ENCODE measurements at places on chromosomes 7 and 10. TPM values are rescaled to one million over a fixed set of nuclear protein-coding genes. Genes with fewer than 3 reads are reported as not detected.

The NUTM2E gene
- 0.15 TPM for total RNA-seq

The AGAP3 gene
- total RNA-seq: 126 TPM

The OR2A12 gene
- not detected for total RNA-seq

The PON1 gene
- total RNA-seq: 0.20 TPM

The DRGX gene
- total RNA-seq: not detected

The NXPH1 gene
- total RNA-seq: 0.17 TPM

The GPR15LG gene
- total RNA-seq: not detected

The OR2A42 gene
- total RNA-seq: not detected

The OR13A1 gene
- not detected for total RNA-seq

The RTKN2 gene
- 7.9 TPM for total RNA-seq
